ENCODE measurements at places on chromosomes 12 and 14.

DNA sequence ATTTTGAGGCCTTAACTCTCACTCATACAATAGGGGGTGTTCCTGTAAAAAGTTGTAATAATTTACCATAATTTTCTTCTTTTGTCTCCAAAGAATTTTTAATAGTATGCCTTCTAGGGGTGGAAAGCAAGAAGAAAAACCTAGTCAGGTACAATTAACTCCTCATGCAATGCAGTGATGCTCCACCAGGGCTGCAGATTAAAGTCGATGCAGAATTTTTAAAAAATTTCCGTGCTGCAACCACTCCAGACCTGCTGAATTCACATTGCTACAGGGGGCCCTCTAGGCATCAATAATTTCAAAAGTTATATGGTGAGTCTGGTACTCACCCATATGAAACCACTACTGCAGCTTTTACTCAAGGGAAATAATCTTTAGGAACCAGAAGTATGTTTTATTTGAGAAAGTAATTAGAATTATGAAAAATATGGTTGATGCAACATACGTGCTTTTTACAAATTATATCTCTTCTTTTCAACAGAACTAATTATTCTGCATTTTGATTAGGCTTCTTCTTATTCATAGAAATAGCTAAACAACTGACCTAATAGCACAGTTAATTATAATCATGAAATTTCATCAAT, 353.2 kb downstream of the BCAT1 start:
- DNase-seq: no peak

- DNase-seq: no peak
Measured at GRCh38 chr14:29264865-29265264, 498.3 kb downstream of the FOXG1 start.

DNA sequence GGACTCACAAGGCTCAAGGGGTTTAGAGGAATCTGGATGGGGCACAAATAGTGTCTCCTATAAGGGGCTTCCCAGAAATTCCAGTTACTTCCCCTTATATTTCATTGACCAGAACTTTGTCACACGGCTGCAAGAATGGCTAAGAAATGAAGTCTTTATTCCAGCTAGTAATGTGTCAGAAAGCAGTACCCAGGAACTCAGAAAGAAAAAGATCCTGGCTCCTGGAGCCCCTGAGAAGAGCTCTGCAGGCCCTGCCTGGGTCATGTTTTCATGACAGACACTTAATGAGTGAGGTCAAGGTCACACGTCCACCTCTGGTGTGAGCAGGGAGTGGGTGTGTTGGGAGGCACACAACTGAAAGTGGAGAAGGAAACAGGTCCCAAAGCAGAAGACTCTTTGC, 17.8 kb downstream of the KCNK13 start:
- no peak for DNase-seq

DNA sequence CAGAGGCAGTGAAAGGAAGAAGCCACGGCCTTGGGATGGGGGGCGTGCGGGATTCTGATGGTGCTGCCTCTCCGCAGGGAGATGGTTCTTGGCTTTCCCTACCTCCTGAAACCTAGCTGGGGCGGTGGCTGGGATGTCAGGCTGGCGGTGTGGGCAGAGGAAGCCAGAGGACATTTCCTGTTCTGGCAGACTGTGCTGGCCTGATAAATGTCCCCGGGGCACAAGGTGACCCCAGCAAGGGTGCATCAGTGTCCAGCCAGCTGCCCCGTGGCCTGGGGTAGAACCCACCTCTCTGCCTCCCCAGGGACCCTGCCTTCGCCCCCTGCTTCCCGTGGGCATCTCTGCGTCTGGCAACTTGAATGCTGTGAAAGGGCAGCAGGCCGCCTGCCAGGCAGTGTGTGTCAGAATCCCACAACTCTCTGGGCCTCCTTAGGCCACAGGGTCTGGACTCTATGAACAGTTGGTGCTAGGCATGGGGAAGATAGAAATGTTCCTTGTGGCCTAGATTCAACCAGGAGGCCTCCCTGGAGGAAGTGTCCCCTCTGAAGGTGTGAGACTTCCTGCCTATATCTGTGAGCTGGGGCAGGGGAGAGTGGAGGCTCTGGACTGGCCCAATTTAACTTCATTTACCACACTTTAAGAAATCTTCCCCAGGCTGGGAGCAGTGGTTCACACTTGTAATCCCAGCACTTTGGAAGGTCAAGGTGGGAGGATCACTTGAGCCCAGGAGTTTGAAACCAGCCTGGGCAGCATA, 4.9 kb downstream of the SH2B3 start:
- peak; percentile 69 for DNase-seq

- peak; percentile 49 for DNase-seq
Measured at GRCh38 chr14:24335461-24336171, 745 bp upstream of the ADCY4 start.

GRCh38 chr14:20522332-20522731, 17.0 kb downstream of the RNASE10 start:
- DNase-seq: no peak

DNA sequence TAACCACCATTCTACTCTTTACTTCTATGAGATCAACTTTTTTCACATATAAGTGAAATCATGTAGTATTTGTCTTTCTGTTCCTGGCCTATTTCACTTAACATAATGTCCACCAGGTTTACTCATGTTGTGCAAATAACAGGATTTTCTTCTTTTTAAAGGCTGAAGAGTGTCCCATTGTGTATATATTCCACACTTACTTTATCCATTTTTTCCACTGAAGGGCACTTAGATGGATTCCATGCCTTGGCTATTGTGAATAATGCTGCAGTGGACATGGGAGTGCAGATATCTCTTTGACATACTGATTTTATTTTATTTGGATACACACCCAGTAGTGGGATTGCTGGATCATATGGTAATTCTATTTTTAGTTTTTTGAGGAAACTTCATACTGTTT, 181.1 kb upstream of the HMGA2 start:
- no peak for DNase-seq

DNA sequence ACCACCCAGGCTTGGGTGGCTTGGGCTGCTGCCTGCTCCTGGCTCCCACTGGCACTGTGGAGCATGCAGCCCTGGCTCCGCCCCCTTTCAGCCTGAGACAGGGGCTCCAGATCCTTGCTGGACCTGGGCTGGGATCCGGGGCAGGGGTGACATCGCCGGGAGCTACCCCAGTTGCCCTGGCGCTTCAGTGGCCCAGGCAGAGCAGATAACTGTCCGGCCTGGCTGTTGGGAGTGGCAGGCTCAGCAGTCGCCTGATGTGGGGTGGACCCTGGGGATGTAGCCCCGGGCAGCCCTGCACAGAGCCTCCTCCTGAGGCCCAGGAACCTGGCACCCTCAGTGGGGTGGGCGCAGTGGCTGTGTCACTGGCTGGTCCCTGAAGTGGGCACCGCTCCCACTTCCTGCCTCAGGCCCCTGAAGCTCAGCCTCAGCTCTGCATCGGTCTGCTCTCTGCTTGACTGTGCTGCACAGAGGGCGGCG, 57.9 kb downstream of the FUT8 start:
- no peak for DNase-seq

GRCh38 chr12:84811291-84811690, 101.3 kb downstream of the SLC6A15 start:
- no peak for DNase-seq

- DNase-seq: no peak
Measured at GRCh38 chr12:117582135-117582784, 220.8 kb upstream of the NOS1 start.

GRCh38 chr14:76954394-76955190, 73.9 kb downstream of the IRF2BPL start:
- DNase-seq: no peak

GRCh38 chr12:123071099-123071800, 79.6 kb downstream of the PITPNM2 start:
- no peak for DNase-seq

DNA sequence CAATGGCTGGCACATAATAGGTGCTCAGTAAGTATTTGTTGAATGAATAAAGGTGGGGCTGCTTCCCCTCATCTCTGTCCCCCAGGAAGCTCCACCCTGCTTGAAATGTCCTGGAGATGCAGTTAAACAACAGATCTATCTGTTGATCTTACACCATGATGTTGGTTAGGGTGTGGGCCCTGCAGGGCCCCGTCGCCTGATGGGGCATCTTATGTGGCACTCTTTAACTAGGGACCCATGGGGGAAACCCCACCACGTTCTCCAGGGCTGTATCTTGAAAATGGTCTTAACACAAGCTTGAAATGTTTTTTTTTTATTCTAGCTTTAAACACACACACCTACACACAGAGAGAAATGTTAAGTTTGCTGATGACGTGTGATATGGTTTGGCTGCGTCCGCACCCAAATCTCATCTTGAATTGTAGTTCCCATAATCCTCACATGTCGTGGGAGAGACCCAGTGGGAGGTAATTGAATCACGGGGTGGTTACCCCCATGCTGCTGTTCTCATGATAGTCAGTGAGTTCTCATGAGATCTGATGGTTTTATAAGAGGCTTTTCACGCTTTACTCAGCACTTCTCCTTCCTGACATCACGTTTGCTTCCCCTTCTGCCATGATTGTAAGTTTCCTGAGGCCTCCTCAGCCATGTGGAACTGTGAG, 741.7 kb downstream of the VRK1 start:
- DNase-seq: no peak

- no peak for DNase-seq
Measured at GRCh38 chr12:98559666-98560065, 33.8 kb upstream of the SLC25A3 start.

GRCh38 chr14:104706733-104707607, 17.1 kb upstream of the ADSS1 start:
- DNase-seq: no peak

GRCh38 chr14:70905301-70905700, 2.0 kb upstream of the PCNX1 start:
- peak; percentile 64 for DNase-seq

GRCh38 chr14:102317564-102318248, 1.8 kb upstream of the ZNF839 start:
- DNase-seq: peak; percentile 37

DNA sequence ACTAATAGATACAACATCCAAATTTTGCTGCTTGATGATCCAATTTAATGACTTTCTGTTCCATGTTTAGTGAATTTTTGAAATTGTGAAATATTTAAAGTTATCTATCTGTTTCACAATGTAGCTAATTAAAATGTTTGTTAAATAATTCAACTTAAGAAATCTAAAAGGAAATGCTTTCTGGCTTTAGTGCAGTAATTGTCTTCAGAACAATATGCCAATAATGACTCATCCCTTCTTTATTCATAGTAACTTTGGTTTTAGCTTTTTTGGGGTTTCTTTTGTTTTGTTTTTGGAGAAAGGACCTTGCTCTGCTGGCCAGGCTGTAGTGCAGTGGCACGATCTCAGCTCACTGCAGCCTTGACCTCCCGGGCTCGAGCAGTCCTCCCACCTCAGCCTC, 479.2 kb upstream of the RGS6 start:
- DNase-seq: no peak

GRCh38 chr14:36510874-36511273, 9.2 kb downstream of the NKX2-1 start:
- DNase-seq: no peak

DNA sequence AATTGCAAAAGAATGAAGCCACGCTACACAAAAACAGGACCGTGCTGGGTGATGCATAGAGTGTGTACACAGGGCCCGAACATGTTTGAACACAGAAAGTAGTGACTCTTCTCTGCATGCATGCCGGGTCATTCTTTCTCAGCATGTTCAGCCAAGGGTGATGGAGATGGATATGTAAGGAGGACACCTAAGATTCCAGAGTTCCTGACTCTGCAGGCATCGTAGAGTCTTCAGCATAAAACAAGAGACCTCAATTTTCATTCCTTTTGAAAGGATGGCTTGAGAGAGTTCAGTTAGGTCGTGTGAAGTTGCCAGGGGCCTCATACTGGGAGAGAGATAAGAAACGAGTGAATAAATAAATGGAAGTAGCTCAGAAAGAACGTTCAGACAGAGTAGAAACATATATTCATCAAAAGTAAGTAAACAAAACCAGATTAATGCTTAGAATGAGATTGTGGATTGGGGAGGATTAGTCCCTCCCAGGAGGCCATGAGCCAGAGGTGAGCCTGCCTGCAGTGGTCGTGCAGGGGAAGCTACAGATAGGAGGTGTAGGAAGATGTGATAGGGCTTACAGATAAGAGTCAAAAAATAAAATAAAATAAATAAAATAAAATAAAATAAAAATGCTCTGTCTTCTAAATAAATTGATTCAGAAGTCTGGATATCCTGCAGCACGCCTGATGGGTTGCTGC, 27.6 kb upstream of the SEL1L start:
- no peak for DNase-seq

DNA sequence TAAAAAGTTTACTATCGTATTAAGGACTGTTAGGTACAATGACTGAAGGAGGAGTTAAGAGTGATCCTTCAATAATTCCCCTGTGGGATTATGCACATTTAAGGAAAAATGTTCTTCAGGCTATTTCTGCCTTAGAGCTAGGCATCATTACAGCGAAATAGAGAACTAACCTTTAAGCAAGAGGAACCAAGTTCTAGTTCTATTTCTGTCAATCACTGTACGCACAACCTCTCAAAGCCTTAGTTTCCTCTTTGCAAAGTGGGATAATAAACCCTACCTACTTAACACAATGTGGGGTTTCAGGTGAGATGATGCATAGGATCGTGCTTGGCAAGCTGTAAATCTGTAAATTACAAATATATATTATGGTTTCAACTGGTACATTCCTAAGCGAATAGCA, 15.4 kb downstream of the NTF3 start:
- DNase-seq: no peak

DNA sequence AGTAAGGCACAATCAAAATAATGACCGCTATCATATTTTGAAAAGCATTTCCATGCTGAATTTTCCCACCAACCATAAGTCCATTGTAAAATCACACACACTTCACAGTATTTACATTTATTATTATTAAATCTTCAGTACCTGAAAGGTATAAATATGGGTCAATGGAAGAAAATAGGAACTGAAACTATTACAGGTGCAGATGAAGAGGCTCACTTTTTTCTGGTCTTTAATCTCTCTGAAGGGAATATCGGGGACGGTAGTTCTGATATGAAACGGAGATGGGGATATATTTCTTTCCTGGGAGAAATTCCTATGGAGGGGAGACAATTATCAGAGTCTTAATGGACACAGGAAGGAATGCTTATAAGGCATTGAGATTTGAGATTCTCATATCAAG, 28.4 kb downstream of the CLEC1A start:
- no peak for DNase-seq

- no peak for DNase-seq
Measured at GRCh38 chr14:33642691-33643244, 308.1 kb downstream of the EGLN3 start.

- peak; percentile 27 for DNase-seq
Measured at GRCh38 chr14:21723431-21724045, 49.9 kb upstream of the OR4E1 start.

GRCh38 chr14:34324363-34324795, 137.7 kb downstream of the SPTSSA start:
- peak; percentile 44 for DNase-seq

DNA sequence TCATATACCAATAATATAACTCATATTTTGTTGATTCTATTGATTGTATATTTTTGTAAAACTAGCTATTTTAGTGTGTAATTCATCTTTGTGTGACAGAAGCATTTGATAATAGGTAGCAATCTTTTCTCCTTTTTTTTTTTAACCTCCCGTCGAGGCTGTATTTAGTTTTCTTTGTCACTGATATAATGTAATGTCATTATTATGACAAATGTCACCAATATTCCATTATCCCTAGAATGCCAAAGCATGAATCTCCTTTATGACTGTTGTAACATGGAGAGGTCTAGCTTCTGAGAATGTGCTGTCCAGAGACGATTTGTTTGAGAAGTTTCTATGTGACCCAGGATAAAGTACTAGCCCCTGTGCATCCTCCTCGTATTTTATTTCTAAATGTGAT, 639.0 kb upstream of the ATXN7L3B start:
- no peak for DNase-seq
